Smooth muscle cell of the umbilical artery (primary cell): ENCODE measurements at places on chromosomes 7 and 10. TPM values are rescaled to one million over a fixed set of nuclear protein-coding genes. Genes with fewer than 3 reads are reported as not detected.

The OR2A42 gene
- under 0.01 TPM in 1 of 2 replicates, not detected in the other for total RNA-seq

The SUN3 gene
- not detected in 2 replicates for total RNA-seq

The IL6 gene
- total RNA-seq: 23.2 and 56.5 TPM in 2 replicates

The TMEM139 gene
- total RNA-seq: not detected in 2 replicates

The NPFFR1 gene
- not detected in 2 replicates for total RNA-seq

The ARPC1A gene
- total RNA-seq: 230 and 311 TPM in 2 replicates

The VWC2 gene
- total RNA-seq: not detected in 2 replicates

The ZNF727 gene
- total RNA-seq: not detected in 2 replicates

The CYP26C1 gene
- total RNA-seq: 0.09 TPM in 1 of 2 replicates, not detected in the other

The DYDC1 gene
- total RNA-seq: not detected in 2 replicates

The HDAC9 gene
- 3.3 and 18.0 TPM in 2 replicates for total RNA-seq

The RHBDD2 gene
- total RNA-seq: 16.3 and 19.4 TPM in 2 replicates

The NRP1 gene
- 200 and 546 TPM in 2 replicates for total RNA-seq

The PHYHIPL gene
- total RNA-seq: not detected in 2 replicates

The RPS24 gene
- 1,473 and 2,150 TPM in 2 replicates for total RNA-seq

The ITIH5 gene
- 0.05 and 0.30 TPM in 2 replicates for total RNA-seq

The GRM3 gene
- total RNA-seq: not detected in 2 replicates

The AGK gene
- 23.8 and 35.0 TPM in 2 replicates for total RNA-seq

The AMZ1 gene
- total RNA-seq: 0.30 and 0.37 TPM in 2 replicates

The LRRD1 gene
- 0.28 and 0.30 TPM in 2 replicates for total RNA-seq

The TUBAL3 gene
- not detected in 2 replicates for total RNA-seq

The PIK3AP1 gene
- total RNA-seq: 0.88 and 0.89 TPM in 2 replicates

The FZD8 gene
- total RNA-seq: 17.8 and 25.2 TPM in 2 replicates

The NACAD gene
- total RNA-seq: 1.2 and 7.4 TPM in 2 replicates

The CRHR2 gene
- not detected in 2 replicates for total RNA-seq

The C7orf57 gene
- total RNA-seq: not detected in 2 replicates

The LIPK gene
- total RNA-seq: not detected in 2 replicates

The SNX8 gene
- 17.2 and 41.7 TPM in 2 replicates for total RNA-seq

The MYO1G gene
- total RNA-seq: under 0.01 and 0.05 TPM in 2 replicates

The TMEM26 gene
- 0.28 and 0.59 TPM in 2 replicates for total RNA-seq

The TMEM248 gene
- 79.8 and 84.0 TPM in 2 replicates for total RNA-seq

The ACBD5 gene
- total RNA-seq: 23.5 and 25.2 TPM in 2 replicates

The ANKRD30A gene
- not detected in 2 replicates for total RNA-seq

The KNDC1 gene
- 2.0 and 3.0 TPM in 2 replicates for total RNA-seq

The FAM13C gene
- total RNA-seq: 0.59 and 1.2 TPM in 2 replicates

The ZMIZ2 gene
- total RNA-seq: 9.8 and 21.3 TPM in 2 replicates

The NKX1-2 gene
- total RNA-seq: not detected in 2 replicates

The WAPL gene
- total RNA-seq: 44.8 and 57.8 TPM in 2 replicates

The CYP3A5 gene
- total RNA-seq: 0.18 and 0.30 TPM in 2 replicates

The LIPF gene
- total RNA-seq: not detected in 2 replicates

The CPA2 gene
- not detected in 2 replicates for total RNA-seq

The MMRN2 gene
- total RNA-seq: 2.4 and 3.0 TPM in 2 replicates
